ENCODE measurements at places on chromosomes 4 and X. TPM values are rescaled to one million over a fixed set of nuclear protein-coding genes. Genes with fewer than 3 reads are reported as not detected.

DNA sequence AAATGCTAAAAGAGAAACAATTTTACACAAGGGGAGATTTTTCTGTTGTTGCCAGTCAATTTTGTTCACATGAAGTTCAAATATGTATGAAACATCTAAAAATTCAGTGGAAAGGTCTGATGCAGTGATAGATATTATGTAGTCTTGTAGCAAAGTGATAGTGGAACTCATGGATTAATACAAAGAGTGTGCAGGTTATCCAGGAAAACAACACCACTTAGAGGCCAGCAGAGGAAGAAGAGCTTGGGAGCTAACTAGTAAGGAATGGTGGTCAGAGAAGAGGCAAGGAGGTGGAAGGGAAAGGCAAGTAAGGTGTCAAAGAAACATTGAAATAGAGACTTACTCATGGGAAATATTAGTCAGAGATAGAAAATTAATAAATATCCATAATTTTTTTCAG is 395.6 kb downstream of the MAPK10 start:
- H3K4me3 ChIP-seq = no peak overlapping the region
- DNase-seq = no peak
- no peak overlapping the region for H3K27ac ChIP-seq
- H3K27me3 ChIP-seq = no peaks in the 10 kb centered on the region

DNA sequence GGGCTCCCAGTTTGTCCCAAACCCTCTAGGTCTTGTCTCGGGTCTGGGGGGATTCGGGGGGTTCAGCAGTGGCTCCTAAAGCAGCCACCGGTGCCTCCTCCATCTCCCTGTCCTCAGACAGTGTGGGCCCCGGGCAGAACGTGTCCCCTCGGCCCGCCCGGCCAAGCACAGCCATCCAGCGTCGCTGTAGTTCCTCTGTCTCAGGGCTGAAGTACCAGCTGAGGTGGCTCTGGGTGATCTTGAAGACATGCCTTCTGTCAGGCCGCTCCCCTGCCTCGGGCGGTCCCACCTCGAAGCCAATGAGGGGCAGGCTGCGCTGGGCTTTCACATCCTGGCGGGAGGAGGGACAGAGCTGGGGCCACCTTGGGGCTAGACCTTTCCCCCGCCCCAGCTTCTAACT is 5.9 kb downstream of the TSR2 start:
- H3K36me3 ChIP-seq = peaks cover 76% of the 10 kb centered on the region
- H3K27ac ChIP-seq = no peak overlapping the region
- peak; percentile 82 for DNase-seq
- no peaks in the 10 kb centered on the region for H3K27me3 ChIP-seq

- no peak overlapping the region for H3K4me3 ChIP-seq
- DNase-seq = no peak
- H3K36me3 ChIP-seq = no peaks in the 10 kb centered on the region
- H3K27ac ChIP-seq = no peak overlapping the region
- H3K4me1 ChIP-seq = no peaks in the 10 kb centered on the region
- no peaks in the 10 kb centered on the region for H3K27me3 ChIP-seq
Measured at GRCh38 chrX:13077168-13077567, 32.7 kb upstream of the FAM9C start.

DNA sequence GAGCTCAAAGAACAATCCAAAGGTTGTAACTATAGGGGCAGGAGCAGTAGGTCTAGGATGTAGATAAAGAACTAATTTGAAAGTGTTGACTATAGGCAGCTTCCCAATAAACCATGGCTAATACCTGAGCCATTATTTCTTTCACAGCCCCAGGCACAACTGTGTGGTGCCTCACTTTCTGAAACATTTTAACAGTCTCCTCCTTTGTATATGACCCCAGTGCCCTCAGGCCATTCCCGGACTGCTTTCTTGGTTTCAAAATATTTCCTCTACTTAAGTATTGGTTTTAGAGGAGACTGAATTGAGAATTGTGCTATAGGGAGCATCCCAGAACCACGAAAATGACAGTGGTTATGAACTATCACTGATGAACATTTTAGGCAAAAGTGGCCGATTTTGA is 728.7 kb downstream of the IL1RAPL1 start:
- no peaks in the 10 kb centered on the region for H3K4me1 ChIP-seq
- no peaks in the 10 kb centered on the region for H3K27me3 ChIP-seq
- H3K36me3 ChIP-seq = peaks cover 5% of the 10 kb centered on the region
- H3K27ac ChIP-seq = no peak overlapping the region

- no peaks in the 10 kb centered on the region for H3K27me3 ChIP-seq
- H3K36me3 ChIP-seq = no peaks in the 10 kb centered on the region
- no peak overlapping the region for H3K27ac ChIP-seq
- no peak for DNase-seq
- H3K4me1 ChIP-seq = no peaks in the 10 kb centered on the region
Measured at GRCh38 chr4:129429581-129430320, 333.8 kb downstream of the C4orf33 start.

DNA sequence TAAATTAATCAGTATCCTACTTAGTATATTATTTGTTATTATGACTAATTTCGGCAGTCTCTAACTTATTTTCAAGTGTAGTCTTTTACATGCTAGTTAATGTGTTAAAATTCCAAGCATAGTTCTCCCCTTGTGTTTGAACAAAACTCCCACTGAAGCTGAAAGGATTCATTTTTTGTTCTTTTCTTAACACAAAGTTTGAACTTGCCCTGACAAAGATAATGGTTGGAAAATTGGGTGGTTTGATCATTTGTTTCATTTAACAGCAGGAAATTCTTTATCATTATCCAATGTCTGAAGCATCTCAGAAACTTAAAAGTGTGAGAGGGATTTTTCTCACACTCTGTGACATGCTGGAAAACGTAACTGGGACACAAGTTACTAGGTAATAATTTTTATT is 36.0 kb downstream of the INTU start:
- H3K36me3 ChIP-seq = no peaks in the 10 kb centered on the region
- H3K4me1 ChIP-seq = no peaks in the 10 kb centered on the region
- DNase-seq = no peak

DNA sequence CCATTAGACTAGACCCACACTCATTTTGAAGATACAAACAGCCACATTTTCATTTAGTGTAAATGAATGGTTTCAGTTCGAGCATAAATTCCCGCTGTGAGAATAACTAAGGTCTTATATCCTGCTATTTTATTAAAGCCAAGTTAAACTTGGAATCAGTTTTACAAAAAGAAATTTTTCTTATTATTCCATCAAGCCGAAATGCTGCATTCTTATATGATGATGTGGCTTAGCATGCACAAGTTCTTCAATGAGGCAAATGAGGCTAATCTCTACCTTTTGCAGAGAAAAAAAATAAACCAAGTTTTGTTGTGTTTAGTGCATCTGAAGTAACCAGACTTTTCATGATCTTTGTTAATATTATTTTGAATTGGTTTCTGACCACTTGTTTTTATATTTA is 953.9 kb upstream of the PCDH10 start:
- no peaks in the 10 kb centered on the region for H3K4me1 ChIP-seq
- H3K36me3 ChIP-seq = no peaks in the 10 kb centered on the region
- H3K4me3 ChIP-seq = no peak overlapping the region
- no peaks in the 10 kb centered on the region for H3K27me3 ChIP-seq

GRCh38 chr4:148452970-148453369 is 10.8 kb upstream of the NR3C2 start:
- no peak overlapping the region for H3K27ac ChIP-seq
- H3K4me3 ChIP-seq = no peak overlapping the region
- DNase-seq = no peak
- H3K27me3 ChIP-seq = no peaks in the 10 kb centered on the region
- H3K36me3 ChIP-seq = no peaks in the 10 kb centered on the region

- DNase-seq = no peak
- H3K36me3 ChIP-seq = no peaks in the 10 kb centered on the region
- H3K4me1 ChIP-seq = no peaks in the 10 kb centered on the region
- H3K4me3 ChIP-seq = no peak overlapping the region
- no peak overlapping the region for H3K27ac ChIP-seq
Measured at GRCh38 chr4:186957952-186958555, 234.4 kb upstream of the FAT1 start.

- H3K4me1 ChIP-seq = no peaks in the 10 kb centered on the region
- no peak overlapping the region for H3K27ac ChIP-seq
- H3K27me3 ChIP-seq = no peaks in the 10 kb centered on the region
Measured at GRCh38 chr4:126755506-126755905, 877.3 kb upstream of the INTU start.

DNA sequence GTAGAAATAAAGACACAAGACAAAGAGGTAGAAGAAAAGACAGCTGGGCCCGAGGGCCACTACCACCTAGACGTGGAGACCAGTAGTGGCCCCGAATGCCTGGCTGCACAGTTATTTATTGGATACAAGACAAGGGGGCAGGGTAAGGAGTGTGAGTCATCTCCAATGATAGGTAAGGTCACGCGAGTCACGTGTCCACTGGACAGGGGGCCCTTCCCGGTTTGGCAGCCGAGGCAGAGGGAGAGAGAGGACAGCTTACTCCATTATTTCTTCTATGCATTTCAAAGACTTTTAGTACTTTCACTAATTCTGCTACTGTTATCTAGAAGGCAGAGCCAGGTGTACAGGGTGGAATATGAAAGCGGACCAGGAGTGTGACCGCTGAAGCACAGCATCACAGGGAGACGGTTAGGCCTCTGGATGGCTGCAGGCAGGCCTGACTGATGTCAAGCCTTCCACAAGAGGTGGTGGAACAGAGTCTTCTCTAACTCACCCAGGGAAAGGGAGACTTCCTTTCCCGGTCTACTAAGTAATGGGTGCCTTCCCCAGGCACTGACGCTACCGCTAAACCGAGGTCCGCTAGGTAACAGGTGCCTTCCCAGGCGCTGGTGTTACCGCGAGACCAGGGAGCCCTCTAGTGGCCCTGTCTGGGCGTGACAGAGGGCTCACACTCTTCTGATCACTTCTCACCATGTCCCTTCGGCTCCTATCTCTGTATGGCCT is 44.9 kb downstream of the ZBTB49 start:
- no peaks in the 10 kb centered on the region for H3K27me3 ChIP-seq
- no peak overlapping the region for H3K27ac ChIP-seq
- no peaks in the 10 kb centered on the region for H3K4me1 ChIP-seq
- H3K36me3 ChIP-seq = no peaks in the 10 kb centered on the region
- DNase-seq = peak; percentile 81
- H3K4me3 ChIP-seq = no peak overlapping the region

- peaks cover 38% of the 10 kb centered on the region for H3K27me3 ChIP-seq
- peak within 1 kb of the TSS; percentile 82 for H3K4me3 ChIP-seq
- H3K4me1 ChIP-seq = no peaks in the 10 kb centered on the region
- DNase-seq = peak; percentile 97
- H3K36me3 ChIP-seq = no peaks in the 10 kb centered on the region
Measured at GRCh38 chr4:133148690-133149363, at the start of gene PCDH10. TSS of gene PCDH10 (plus strand) at chr4:133149294. CDS start at chr4:133150141, 847 bp downstream.

GRCh38 chrX:42755815-42756214 is 22.1 kb downstream of the PPP1R2C start:
- DNase-seq = no peak
- no peak overlapping the region for H3K27ac ChIP-seq
- no peaks in the 10 kb centered on the region for H3K27me3 ChIP-seq
- H3K36me3 ChIP-seq = peaks cover 18% of the 10 kb centered on the region
- H3K4me3 ChIP-seq = no peak overlapping the region

Gene ARHGAP36
- total RNA-seq = 0.37 TPM

Gene FATE1
- not detected for total RNA-seq

Gene SASH3
- not detected for total RNA-seq

Gene DDIT4L
- 2.1 TPM for total RNA-seq

Gene TAF7L
- not detected for total RNA-seq

Gene SPARCL1
- 0.17 TPM for total RNA-seq

Gene SMIM31
- not detected for total RNA-seq

Measured in H9 (cell line).